ENCODE measurements at places on chromosomes 4 and X.

DNA sequence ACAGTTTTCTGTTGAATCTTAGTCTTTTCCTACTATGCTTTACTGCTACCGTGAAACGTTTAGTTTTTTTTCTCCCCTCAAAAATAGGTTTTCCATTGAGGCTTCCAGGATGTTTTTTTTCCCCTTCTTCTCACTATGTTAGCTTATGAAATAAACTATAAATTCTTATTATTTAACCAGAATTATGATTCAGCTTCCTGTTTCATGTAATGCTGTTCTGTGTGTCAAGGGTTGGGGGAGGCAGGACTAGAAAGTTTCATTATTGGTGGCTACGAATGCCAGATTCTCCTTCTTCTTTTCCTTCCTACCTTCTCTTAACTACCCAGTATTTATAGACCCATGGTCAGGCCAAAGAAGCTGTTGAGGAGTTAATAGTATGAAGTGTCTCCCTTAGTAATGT lies 11.8 kb downstream of the CLCN5 start:
- no peak for DNase-seq

DNA sequence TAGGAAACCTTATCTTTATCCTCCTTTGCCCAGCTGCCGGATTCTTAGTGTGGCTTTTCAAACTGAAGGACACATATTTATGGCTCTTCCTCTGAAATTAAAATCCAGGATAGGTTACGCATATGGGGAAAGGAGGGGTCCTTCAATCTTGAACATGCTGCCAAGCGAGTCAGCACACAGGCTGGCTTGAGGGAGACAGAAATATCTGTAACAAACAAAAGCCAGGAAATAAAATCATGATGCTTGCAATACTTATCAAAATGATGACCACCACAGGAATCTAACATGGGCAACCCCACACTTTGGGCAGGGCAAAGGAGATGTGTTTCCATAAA lies 196.4 kb upstream of the LDB2 start:
- DNase-seq: no peak

DNA sequence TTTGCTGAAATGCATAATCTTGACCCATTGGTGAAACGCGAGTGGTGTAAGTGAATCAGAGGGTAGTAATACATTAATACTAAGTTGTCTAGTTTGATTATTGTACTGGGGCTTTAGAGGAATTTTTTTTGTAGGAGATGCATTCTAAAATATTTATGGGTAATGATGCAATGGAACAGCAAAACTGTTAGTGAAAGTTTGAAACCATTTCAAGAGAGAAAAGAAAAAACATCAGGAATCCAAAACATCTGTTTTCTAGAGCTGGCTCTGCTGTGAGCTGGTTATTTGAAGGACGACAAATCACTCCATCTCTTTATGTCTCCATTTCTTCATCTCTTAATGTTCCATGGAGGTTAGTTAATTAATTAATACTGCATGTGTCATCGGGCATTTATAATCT lies 351.9 kb upstream of the FAT1 start:
- no peak for DNase-seq

DNA sequence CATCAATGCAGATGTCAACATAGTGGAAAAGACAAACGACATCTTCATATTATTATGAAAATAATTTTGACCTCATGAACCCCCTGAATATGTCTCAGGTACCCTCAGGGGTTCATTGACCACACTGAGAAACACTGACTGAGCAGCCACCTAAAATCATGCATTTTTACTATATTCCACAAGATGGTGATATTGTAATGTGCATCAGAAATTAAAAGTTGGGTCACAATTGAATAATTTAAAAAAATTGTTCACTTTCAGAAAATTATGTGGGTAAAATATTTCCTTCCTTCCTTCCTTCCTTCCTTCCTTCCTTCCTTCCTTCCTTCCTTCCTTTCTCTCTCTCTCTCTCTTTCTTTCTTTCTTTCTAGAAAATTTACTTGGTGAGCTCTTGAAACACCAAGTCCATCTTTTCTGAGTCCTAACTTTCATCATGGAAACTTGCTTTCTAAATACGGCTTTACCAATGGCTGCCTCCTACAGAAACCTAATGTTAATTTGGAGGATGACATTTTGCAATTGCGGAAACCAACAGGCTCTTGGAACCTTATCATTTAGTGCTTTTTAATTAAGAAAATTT lies 103.6 kb downstream of the RTL3 start:
- DNase-seq: no peak

GRCh38 chr4:125529071-125529470 lies 214.3 kb downstream of the FAT4 start:
- DNase-seq: no peak
